ENCODE measurements at places on chromosomes 3 and 15.

DNA sequence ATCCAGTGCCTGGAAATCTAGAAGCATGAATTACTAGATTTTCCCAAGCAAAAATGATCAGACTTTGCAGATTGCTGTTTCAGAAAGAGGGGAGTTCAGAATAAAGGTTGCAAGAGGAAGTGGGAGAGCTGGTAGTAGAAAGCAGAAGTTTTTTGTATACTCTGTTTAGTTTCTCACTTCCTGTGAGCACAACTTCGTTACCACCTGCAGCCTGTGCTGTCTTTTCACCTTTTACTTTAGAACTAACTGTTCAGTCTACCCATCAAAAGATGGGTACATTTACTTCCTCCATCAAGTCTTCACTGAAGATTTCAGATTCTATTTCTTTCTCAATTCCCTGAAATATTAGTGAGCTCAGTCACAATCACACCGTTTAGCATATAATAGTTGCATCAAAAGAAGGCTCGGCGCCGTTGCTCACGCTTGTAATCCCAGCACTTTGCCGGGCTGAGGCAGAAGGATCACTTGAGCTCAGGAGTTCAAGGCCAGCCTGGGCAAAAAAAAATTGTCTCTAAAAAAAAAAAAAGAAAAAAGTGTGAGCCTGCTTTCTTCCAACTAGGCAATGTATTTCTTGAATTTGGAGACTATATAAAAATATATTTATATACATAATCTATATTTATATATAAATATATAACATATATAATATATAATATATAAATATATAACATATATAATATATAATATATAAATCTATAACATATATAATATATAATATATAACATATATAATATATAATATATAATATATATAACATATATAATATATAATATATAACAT is 1.8 kb upstream of the CEP97 start:
- no peak for DNase-seq

- DNase-seq: no peak
Observed at GRCh38 chr15:90563463-90563862, 33.7 kb downstream of the CRTC3 start.

GRCh38 chr15:70955151-70955550 is 62.5 kb downstream of the LRRC49 start:
- DNase-seq: no peak

GRCh38 chr3:41163421-41163820 is 35.9 kb upstream of the CTNNB1 start:
- no peak for DNase-seq

DNA sequence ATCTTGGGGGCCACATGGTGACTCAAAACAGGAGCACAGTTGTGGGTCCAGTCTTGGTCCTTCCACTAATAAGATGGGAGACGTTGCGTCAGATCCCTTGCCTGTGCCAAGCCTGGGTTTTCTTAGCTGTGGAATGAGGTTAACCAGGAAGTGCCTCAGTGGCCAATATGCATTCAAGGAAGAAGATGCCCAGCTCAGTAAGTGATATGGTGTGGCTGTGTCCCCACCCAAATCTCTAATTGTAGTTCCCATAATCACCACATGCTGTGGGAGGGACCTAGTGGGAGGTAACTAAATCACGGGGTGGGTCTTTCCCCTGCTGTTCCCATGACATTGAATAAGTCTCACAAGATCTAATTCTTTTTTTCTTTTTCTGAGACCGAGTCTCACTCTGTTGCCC is 6.4 kb downstream of the ALG1L2 start:
- no peak for DNase-seq

DNA sequence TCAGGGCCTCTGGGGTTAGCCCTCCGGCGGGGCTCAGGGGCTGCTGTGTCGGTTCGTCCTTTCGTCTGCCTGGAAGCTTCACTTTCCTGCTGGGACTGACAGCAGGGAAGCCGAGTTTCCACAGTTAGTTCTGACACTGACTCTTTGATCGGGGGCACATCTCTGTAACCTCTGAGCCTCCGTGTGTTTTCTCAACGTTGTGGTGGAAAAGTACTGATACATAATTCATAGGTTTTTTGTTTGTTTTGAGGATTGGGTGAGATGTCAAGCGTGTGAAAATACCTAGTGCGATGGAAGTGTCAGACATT is 481 bp downstream of the AP4E1 start:
- no peak for DNase-seq

GRCh38 chr3:98567666-98568270 is 25.6 kb downstream of the CPOX start:
- DNase-seq: no peak

GRCh38 chr3:52494445-52494844 is 693 bp upstream of the STAB1 start:
- no peak for DNase-seq

DNA sequence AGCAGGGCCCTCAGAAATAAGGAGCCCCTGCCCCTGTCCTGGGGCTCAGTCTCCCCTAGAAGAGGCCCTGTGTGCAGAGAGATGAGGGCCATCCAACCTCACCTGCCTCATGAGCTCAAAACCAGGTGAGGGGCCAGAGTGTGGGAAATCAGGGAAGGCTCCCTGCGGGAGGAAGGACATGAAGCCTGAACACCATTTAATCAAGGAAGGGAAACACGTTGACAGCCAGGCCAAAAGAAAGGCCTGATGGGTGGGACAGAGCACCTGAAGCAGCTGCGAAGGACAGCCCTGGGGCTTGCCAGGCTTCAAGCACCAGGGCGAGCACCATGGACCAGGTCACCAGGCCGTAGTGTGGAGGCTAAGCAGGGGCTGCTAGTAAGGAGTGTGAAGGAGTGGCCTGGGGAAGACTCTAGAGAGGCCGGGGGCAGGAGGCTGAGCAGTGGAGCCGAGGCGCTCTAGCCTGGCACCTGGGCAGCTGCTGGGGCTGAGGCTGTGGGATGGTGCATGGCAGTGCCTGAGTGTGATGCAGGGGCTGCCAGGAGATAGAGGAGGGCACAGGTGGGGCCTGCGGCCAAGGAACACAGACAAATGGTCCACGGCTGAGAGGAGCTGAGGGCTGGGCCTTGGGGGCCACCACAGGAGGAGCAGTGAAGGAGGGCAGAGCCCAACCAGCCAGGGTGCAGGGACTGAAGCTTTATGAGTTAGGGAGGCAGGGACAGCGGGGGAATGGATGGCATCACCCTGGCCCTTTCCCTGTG is 16.1 kb downstream of the ACAA1 start:
- DNase-seq: no peak

- no peak for DNase-seq
Observed at GRCh38 chr3:107308716-107309115, 68.5 kb upstream of the CCDC54 start.

DNA sequence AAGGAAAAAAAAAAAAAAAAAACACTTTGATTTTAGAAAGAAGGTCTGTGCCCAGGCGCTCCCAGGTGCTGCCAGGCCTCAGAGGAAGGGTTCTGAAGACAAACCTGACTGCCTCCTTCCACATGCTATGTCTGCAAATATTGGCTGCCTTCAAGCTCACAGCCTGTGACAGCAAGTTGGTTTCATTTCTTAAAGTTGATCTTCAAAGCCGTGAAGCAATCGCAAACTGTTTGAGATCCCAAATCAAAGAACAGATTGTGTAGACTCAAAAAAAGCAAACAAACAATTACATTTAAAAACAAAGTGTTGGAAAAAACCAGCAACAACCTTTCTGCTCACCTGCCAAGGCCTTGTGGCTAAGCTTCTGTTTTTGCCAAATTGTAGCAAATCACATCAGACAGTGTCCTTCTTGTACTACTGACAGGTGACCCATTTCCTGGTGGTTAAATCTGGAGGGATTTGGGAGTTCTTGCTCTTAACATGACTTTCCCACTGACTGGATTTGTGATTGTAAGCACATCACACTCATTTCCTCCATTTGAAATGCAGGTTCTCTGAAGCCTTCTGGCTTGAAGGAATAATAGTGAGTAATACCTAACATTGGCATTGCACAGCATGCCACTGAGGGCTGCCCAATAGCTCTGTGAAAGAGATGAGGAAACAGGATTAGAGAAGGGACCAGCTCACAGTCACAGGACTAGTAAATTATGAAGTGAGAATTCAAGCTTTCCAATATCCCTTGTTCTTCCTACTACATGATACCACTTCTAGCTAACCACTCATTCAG is 502.4 kb downstream of the LPP start:
- no peak for DNase-seq

- no peak for DNase-seq
Observed at GRCh38 chr3:184341925-184342324, 4.5 kb downstream of the FAM131A start.

- DNase-seq: no peak
Observed at GRCh38 chr15:71409541-71409940, 294.3 kb downstream of the THSD4 start.

DNA sequence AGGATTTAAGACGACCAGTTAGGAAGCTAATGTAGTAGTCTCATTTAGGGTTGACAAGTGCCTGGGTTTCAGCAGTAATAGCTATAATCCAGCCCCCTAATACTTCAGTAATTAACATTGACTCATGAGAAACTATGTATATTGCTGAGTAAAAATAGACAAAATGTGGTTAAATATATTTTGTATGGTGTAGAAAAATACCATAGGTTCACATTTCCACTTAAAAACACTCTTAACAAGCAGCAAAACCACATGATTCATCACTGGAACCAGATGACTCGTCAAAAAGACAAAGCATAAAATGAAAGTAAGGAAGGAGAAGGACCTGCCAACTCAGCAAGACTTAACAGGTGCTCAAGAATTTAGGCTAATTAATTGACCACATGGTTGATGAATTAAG is 288.9 kb downstream of the EFHB start:
- no peak for DNase-seq

GRCh38 chr3:143881095-143881494 is 32.8 kb upstream of the SLC9A9 start:
- DNase-seq: no peak

GRCh38 chr3:181712553-181713279 is 991 bp downstream of the SOX2 start:
- peak; percentile 22 for DNase-seq

GRCh38 chr15:48936666-48937065 is 27.1 kb downstream of the SHC4 start:
- DNase-seq: no peak

- no peak for DNase-seq
Observed at GRCh38 chr3:149340310-149340933, 7.0 kb upstream of the TM4SF18 start.

- DNase-seq: no peak
Observed at GRCh38 chr3:124243177-124243859, 251.4 kb upstream of the ROPN1 start.

DNA sequence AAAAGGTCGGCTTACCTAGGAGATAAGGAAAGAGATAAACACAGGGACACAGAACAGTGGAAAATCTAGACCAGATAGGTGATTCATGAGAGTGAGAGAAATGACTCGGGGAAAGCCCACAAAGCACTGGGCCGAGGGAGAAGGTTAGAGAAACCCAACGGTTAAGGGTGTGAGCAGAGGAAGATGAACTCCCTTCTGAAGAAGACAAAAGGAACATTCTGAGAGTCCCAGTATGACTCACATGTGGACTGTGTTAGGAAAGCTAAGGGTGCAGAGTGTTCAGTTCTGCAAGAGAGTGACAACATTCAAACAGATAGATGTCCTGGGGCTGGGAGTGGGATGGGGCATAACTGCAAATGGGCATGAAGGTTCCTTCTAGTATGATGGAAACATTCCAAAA is 83.0 kb downstream of the CNTN3 start:
- DNase-seq: no peak

DNA sequence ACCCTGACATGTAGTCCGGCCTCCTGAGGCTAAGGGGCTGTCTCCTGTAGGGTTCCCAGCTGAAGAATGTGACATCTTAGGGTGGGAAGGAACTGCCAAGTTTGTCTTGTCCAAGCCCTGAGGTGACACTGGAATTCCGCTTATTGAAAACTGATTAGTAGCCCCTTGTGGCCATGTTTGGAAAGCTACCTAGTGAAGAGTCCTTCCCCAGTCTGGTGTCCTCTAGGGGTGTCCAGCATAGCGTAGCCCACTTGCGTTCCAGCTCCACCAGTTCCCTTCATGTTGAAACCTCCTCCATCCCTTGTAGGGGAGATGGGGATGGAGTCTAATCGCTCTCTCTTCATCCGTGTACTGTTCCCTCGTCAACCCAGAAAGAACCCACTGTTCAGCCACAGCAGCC is 79.5 kb downstream of the CHDH start:
- DNase-seq: no peak

GRCh38 chr3:14463330-14464140 is 61.1 kb downstream of the SLC6A6 start:
- no peak for DNase-seq

DNA sequence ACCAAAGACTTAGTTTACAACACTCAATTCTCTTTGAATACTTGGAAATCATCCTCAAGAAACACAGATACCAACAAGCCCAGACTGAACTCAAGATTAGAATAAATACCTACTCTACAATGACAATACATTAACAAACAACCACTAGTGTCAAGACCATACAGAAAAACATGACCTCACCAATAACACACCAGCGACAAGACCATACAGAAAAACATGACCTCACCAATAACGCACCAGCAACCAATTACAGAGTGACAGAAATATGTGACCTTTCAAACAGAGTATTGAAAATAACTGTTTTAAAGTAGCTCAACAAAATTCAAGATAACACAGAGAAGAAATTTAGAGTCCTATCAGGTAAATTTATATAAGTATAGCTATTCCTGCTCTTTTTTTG is 876.0 kb downstream of the EPHA3 start:
- no peak for DNase-seq

- no peak for DNase-seq
Observed at GRCh38 chr3:9021271-9022009, 58.2 kb upstream of the RAD18 start.

DNA sequence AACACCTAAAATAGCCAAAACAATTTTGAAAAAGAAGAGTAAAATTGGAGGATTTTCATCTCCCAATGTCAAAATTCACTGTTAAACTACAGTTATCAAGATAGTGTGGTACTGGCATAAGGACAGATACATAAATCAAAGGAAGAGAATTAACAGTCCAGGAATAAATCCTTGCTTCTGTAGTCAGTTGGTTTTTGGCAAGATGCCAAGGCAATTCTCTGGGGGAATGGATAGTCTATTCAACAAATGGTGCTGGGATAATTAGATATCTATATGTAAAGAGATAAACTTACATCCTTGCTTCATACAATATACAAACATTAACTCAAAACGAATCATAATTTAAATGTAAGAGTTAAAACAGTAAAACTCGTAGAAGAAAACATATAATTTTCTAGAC is 57.9 kb upstream of the SELENOK start:
- DNase-seq: no peak

GRCh38 chr3:29408676-29409075 is 127.8 kb downstream of the RBMS3 start:
- no peak for DNase-seq

- DNase-seq: no peak
Observed at GRCh38 chr15:60272623-60273022, 125.2 kb downstream of the ANXA2 start.

- DNase-seq: no peak
Observed at GRCh38 chr3:28122227-28122626, 119.2 kb upstream of the CMC1 start.

DNA sequence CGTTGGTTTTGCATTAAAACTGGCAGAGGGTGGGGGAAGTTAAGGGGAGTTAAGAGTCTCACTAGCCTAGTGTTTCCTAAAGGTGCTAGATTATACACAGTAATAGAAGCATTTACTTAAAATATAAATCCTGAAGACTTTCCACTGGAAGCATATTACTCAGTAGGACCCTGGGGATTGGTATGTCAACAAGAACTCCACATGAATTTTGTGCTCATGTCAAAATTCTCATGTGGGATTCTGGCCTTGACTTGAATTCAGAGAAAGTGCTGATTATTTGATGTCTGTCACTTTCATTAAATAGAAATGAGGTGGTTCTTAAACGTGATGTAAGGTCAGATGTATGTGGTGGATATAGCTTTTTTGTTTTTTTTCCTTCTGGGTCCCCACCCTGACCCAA is 997.2 kb downstream of the TUSC7 start:
- DNase-seq: no peak

- DNase-seq: no peak
Observed at GRCh38 chr3:161035711-161036110, 69.4 kb downstream of the B3GALNT1 start.
